ENCODE measurements at places on chromosomes 3 and 15. TPM values are rescaled to one million over a fixed set of nuclear protein-coding genes. Genes with fewer than 3 reads are reported as not detected.

DNA sequence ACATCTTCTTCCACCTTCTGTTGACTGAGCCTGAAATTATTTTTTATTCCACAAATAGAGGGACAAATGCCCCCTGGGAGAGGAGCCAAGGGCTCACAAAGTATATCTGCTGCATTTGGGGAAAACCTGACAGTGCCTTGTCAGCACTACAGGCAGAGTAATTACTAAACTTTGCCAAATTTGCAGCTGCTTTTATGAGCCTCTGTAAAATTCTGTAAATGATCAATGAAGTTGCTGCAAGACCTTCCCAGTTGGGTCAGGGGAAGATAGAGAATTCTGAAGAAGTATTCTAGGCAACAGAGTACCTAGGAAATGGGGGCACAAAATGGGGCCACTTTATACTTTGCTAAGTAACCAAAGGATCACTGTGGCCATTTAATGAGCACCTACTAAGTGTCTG, 10.5 kb downstream of the GHSR start:
- no peak overlapping the region for H3K4me3 ChIP-seq
- H3K36me3 ChIP-seq, result no peaks in the 10 kb centered on the region
- DNase-seq, result no peak
- H3K4me1 ChIP-seq, result no peaks in the 10 kb centered on the region
- H3K27ac ChIP-seq, result no peak overlapping the region

GRCh38 chr3:151315136-151315535, 1.5 kb downstream of the GPR87 start:
- H3K4me1 ChIP-seq, result peaks cover 3% of the 10 kb centered on the region
- no peaks in the 10 kb centered on the region for H3K36me3 ChIP-seq
- H3K4me3 ChIP-seq, result no peak overlapping the region
- H3K27ac ChIP-seq, result no peak overlapping the region

DNA sequence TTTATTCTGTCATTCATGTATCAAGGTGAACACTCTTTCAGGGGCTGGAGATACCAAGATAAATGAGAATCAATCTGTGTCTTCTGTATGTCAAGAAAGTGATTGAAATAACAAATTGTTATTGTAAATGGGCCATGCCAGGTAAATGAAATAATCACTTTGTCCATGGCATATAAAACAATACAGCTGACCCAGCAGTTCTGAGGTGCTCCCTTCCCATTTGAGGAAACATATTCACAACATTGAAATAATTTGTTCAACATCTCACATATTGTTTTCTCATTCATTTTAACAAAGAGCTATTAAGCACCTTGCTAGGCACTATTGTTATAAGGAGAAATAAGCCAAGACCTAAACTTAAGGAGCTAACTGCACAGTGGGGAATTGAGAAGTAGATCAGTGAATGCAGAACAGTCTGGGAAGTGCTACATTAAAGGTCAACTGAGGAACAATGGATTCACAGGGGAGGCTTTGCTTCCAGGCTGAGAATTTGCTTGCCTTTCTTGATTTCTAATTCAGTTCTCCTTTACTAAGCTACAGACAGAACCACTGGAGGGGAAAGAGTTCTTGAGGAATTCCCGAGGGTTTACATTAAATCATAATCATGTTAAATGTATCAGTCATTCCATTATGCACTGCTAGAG, 806.3 kb upstream of the ARPP21 start:
- no peaks in the 10 kb centered on the region for H3K4me1 ChIP-seq
- H3K36me3 ChIP-seq, result no peaks in the 10 kb centered on the region
- no peak for DNase-seq

DNA sequence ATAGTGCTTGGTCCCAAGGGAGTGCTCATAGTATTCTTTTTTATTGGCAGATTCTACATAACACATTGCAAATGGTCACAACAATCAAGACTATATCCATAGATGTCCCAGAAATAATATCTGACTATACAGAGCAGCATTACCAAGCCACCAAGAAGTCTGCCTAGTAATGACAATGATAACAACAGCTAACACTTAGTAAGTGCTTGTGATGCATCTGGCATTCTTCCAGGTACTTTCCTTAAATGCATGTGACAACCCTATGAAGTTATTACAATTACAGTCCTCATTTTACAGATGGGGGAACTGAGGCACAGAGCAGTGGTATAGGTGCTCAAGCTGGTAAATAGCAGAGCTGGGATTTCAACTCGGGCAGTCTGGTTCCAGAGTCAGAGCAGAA, 49.6 kb upstream of the ICE2 start:
- peak; percentile 11 for DNase-seq
- no peaks in the 10 kb centered on the region for H3K27me3 ChIP-seq
- H3K27ac ChIP-seq, result no peak overlapping the region
- no peak overlapping the region for H3K4me3 ChIP-seq

DNA sequence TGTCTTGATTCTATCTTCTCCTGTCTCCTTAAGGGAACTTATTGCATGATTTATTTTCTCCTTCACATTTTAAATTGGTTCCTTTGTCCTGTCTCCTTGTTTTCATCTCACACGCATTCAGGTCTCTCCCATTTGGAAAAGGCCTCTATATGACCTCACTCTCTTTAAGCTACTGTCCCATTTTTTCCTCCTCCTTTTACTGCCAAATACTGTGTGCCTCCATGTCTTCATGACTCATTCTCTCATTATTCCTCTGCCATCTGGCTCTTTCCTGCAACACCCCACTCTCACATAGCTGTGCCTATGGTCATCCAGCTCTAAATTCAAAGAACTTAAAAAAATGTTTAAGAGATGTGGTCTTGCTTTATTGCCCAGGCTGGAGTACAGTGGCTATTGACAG, 48.0 kb downstream of the TYRO3 start:
- H3K36me3 ChIP-seq, result no peaks in the 10 kb centered on the region
- H3K27ac ChIP-seq, result peak overlapping the region; percentile 16
- DNase-seq, result peak; percentile 98
- H3K4me3 ChIP-seq, result no peak overlapping the region
- H3K27me3 ChIP-seq, result no peaks in the 10 kb centered on the region
- H3K4me1 ChIP-seq, result peaks cover 18% of the 10 kb centered on the region

GRCh38 chr3:132228923-132229322, 88.3 kb upstream of the ACP3 start:
- no peaks in the 10 kb centered on the region for H3K36me3 ChIP-seq
- H3K4me1 ChIP-seq, result no peaks in the 10 kb centered on the region
- no peak overlapping the region for H3K27ac ChIP-seq

DNA sequence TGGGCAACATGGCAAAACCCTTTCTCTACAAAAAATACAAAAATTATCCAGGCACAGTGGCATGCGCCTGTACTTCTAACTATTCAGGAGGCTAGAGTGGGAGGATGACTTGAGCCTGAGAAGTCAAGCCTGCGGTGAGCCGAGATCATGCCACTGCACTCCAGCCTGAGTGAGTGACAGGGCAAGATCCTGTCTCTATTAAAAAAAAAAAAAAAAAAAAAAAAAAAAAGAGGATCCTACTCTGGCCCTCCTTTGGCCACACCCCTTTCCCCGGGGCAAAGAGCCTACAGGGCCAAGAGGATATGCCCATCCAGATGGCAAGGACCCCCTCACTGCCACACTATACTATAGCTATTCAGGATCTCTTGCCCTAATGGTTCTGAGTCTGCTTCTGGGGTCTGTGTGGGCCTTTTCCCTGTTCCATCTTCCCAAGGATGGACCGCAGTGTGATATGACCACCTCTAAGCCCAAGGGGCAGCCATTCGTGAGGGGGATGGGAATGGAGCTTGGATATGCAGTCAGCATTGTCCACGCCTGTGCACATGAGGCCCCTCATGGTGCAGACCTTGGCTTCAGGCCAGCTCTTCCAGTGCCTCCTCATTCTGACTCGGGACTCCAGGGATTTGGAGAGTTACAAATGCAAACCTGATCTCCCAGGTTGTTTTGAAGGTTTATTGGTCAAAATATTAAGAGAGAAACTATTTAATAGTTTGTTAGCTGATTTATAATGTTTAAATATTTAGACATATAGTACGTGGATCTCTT, 7.3 kb downstream of the TYRO3 start:
- peaks cover 25% of the 10 kb centered on the region for H3K4me1 ChIP-seq
- no peak for DNase-seq
- no peaks in the 10 kb centered on the region for H3K27me3 ChIP-seq
- no peak overlapping the region for H3K27ac ChIP-seq
- H3K36me3 ChIP-seq, result no peaks in the 10 kb centered on the region

DNA sequence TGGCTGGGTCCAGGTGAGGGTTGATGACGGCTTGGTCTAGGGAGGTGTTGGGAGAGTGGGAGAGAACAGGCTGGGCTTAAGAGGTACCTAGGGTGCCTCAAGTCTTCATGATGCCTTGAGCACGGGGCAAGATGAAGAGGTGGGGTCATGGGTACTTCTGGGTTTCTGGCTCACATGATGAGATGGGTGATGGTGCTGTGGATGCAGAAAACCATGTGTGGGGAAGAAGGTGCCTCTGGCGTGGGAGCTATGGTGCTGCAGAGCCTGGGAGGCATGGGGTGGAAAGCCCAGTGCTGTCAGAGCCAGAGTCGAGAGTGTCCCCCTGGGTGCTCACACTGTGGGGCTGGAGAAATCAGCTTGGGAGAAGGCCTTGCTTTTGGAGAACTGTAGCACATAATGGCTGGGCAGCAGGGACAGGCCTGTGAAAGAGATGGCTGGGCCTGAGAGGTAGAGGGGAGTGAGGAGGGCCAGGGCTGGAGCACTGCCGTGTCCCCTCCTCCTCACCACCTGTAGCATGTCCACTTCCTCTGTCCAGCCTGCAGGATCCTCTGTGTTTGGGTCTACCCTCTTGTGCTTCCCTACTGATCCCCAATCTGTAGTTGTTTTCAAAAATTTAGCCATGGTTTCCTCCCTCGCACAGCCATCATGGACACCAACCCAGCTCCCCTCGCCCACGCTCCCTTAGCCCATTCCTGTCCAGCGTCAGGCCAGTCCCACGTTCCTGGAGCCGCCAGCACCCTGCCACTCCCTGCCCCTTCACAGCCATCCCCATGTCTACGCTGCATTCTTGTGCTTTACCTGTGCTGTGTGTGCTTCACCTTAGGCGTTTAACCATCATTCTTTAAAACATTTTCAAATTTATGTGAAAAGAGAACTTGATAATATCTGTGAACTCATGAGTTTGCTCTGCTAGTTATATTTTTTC, 132.0 kb downstream of the EEFSEC start:
- H3K4me3 ChIP-seq, result no peak overlapping the region
- H3K4me1 ChIP-seq, result peaks cover 8% of the 10 kb centered on the region
- H3K27ac ChIP-seq, result no peak overlapping the region
- no peak for DNase-seq

MPI gene
- 25.9 TPM for total RNA-seq

RAB6B gene
- total RNA-seq, result 60.5 TPM

STAG1 gene
- total RNA-seq, result 24.2 TPM

All from astrocyte (in vitro differentiated cells and primary cell).